ENCODE measurements at places on chromosomes 13 and 19. TPM values are rescaled to one million over a fixed set of nuclear protein-coding genes. Genes with fewer than 3 reads are reported as not detected.

DNA sequence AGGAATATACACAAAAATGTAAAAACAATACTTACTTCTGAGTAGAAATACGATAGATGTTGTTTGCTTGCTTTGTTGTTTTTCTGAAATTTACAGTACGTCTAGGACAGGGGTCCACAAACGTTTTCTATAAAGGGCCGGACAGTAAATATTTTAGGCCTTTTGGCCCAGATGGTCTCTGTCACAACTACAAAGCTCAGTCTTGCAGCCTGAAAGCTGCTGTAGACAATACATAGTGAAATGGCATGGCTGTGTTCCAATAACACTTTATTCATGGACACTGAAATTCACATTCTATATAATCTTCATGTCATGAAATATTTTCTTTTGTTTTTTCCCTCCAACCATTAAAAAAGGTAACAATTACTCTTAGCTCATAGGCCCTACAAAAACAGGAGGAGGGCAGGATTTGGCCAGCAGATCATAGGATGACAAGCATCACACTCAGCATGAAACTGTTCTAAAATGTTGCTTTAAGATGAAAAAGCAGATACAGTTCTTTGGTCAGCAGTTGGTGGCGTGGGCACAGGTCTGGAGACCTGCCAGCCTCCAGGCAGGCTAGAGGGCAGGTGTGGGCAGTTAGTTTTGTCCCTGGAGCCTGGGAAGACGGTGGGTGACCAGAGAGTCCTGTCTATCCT is at the start of gene EDDM13:
Gene EDDM13 (plus strand): TSS at position 588 of the 638 bp plus-strand sequence. CDS start 87 bp downstream, outside the sequence.
- DNase-seq = no peak

- DNase-seq = no peak
These were observed 1.3 kb upstream of the SNAPC2 start for GRCh38 chr19:7918615-7919421.

- DNase-seq = no peak
These were observed 186.3 kb downstream of the TDRD3 start for GRCh38 chr13:60583196-60583888.

DNA sequence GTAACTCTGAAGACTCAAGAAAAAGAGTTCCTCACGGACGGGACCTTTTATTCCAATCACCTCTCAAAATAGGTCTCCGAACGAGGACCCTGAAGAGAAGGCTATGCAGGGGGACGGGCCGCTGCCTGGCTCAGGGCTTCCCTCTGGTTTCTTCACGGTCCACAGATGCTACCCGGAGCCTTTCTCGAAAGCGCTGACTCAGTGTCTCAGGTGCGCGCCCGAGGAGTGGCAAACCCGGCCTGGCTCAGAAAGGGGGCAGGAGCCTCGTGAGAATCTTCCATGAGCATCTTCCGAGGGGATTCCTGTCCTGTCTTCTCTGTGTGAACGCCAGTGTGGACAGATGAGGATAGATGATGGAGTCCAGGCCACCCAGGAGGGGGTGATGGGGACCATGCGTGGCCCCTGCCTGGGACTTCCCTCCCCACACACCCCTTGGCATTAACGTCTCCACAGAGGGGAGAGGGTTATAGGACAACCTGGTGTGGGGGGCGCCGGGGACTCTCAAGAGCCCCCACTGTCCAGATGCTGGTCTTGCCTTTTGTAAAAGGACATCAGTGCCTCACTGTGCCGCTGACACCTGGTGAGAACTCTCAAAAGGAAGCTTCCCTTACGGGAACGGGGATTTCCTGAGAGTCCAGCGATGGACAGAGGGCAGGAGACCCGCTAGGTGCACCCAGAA is 16.5 kb downstream of the LSM4 start:
- no peak for DNase-seq

- no peak for DNase-seq
These were observed 10.6 kb downstream of the ABHD17A start for GRCh38 chr19:1874554-1875185.

DNA sequence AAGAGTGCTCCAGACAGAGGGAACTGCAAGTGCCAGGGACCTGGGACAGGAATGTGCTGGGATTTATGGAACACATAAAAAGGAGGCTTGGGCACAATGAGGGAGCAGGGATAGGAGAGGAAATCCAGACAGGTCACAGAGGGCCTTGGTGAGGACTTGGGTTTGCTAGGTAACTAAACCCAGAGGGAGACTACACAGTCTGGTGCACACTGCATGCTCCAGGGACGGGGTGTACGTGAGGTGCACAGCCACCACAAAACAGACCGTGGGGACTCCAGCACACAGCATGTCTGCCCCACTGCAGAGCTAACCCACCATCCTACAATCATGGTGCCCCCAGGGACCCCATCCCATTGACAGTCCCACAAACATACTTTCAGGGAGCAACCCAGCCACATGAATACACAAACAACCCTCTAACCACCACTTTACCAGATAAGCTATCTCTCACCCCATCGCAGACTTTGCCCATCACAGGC is 5.5 kb upstream of the ZFP36 start:
- DNase-seq = no peak

DNA sequence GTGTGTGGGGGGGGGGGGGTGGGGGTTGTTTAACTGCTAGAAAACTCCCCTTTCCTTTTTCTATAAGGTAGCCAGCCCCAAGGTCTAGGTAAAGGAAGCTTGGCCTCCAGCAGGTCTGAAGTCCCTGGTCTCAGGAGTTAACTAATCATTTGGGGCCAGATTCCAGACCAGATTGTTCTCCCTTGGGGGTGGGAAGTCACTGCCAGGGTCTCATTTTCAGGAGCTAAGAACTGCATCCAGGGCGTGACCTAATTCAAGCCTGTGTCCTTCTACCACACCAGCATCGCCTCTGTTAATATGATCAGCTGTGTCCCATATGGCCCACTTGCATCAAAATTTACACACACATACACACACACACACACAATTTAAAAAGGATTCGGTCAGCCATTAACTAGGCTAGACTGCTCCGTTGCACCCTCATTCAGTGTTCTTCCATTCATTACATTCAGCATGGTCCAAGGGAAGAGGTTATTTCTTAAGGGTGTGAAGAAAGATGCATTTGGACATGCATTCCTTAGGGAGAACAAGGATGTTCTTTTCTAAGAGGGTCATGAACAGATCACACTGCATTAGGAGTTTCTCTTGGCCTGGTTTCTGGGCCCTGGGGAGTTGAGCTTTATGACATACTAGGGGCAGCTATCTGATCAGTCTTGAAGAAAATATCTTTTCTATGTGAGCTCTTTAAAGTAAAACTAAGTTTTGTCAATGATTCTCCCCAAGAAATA is 91.0 kb downstream of the FGF14 start:
- no peak for DNase-seq

GRCh38 chr19:19943848-19944582 is 43.3 kb downstream of the ZNF93 start:
- no peak for DNase-seq

DNA sequence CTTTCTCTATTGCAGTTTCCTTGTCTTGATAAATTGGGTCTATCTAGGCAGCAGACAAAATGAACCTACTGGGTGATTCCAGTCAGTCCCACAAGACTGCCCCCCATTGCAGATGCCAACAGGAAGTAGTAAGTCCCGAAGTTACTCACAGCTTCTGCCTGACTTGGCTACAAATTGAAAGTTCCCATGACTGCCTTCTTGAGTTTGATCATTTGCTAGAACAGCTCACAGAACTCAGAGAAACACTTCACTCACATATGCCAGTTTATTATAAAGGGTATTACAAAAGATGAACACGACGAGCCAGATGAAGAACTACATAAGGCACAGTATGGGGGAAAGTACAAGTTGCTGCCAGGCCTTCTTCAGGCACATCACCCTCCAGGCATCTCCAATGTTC is 50.0 kb downstream of the TEX26 start:
- DNase-seq = no peak

DNA sequence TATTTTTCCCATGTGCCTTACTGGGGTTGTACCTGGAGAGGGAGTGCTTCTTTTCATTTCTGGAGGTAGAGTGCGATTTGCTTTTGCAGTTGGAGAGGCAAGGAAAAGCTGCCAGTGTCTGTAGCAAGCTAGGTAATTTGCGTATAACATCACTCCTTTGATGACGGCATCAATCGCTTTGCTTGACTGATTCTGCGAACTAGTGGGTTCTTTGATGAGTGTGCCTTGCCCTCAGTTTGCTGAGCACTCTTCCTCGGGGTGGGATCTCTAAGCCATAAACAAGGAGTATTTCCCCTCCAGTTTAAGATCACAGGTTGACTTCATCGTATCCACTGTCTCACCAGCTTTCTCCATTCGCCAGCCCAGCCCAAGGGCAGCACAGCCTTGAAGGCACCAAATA is 344.5 kb downstream of the KCNRG start:
- no peak for DNase-seq

DNA sequence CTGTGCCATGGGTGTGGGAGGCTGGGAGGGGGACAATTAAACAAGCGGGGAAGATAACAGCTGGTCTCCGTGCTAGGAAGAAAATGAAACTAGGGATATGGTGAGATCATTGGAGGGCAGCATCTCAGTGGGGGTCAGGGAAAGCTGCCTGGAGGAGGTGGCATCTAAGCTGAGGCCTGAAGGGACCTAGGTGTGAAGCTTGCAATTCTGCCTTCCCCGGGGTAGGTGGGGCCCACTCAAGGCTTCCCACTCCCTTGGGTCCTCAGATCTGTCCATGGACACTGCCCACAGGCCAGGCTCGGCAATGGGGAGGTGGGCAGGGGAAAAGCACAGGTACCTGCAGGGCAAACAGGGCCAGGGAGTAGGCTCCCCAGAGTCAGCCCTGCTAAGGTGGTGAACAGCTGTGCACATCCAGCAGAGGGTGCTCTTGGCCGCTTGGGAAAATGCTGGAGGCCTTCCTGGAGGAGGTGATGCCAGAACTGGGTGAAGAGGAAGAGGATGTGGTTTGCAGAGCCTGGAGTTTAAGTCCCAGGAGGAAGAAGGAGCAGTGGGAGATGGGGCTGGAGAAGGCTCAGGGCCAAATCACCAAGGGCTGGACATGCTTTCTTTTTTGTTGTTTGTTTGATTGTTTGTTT is 25.7 kb upstream of the CCNE1 start:
- DNase-seq = no peak

- DNase-seq = no peak
These were observed 135.6 kb upstream of the ZNF536 start for GRCh38 chr19:30236587-30236986.

Gene ZNF439
- 5.0 TPM for total RNA-seq

Gene FCGBP
- total RNA-seq = 14.2 TPM

Measured in cardiac septum (tissue), 1 donor.